ENCODE measurements at places on chromosomes 3 and 15. TPM values are rescaled to one million over a fixed set of nuclear protein-coding genes. Genes with fewer than 3 reads are reported as not detected.

SLC22A14 gene
- not detected for total RNA-seq

- no peak for DNase-seq
Measured at GRCh38 chr15:78387246-78388037, 47.3 kb downstream of the CRABP1 start.

DNA sequence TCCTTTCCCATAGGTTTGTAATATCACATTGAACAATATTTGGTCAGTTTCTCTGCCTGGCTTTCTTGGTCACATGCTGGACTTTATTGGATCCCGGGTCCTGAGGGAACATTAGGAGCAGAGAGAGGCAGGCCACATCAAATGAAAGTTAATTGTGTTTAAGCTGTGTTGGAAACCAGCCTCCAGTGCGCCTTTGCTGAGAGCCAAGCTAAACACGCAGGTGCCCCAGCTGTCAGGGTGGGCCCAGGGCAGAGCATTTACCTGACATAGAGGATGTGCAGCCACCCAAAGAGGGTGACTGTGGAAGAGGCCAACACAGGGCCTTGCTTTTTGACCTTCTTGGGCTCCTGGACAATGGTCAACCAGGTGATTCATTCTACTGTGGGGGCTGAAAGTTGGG lies 149.3 kb downstream of the EBLN2 start:
- DNase-seq = no peak

- DNase-seq = no peak
Measured at GRCh38 chr15:86850939-86851338, 771.3 kb downstream of the AGBL1 start.

GRCh38 chr3:164479978-164480377 lies 598.3 kb downstream of the SI start:
- DNase-seq = no peak

Data from left ventricle myocardium inferior (tissue), 1 donor.